ENCODE measurements at places on chromosomes 6 and 20. TPM values are rescaled to one million over a fixed set of nuclear protein-coding genes. Genes with fewer than 3 reads are reported as not detected.

RTF2 gene
- total RNA-seq, result 59.2 TPM

FOXA2 gene
- 7.9 TPM for total RNA-seq

DOK5 gene
- 7.0 TPM for total RNA-seq

PTPN1 gene
- 32.1 TPM for total RNA-seq

DNA sequence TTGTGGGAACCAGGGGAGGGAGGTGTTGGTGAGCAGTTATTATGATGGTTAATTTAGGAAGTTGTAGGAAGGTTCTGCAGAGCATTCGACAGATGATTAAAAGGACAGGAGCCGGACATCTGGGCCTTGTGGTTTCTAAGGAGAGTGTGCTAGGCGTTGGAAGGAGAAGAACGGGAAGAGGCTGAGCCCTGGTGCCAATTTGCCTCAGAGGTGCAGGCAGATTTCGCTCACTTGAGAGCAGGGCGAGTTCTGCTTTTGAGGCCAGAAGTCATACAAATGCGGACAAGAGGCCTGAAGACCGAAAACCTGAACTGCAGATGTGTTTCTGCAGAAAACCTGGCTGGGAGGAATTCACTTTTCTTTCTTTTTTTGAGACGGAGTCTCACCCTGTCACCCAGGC, 30.5 kb upstream of the RPS6KA2 start:
- no peaks in the 10 kb centered on the region for H3K36me3 ChIP-seq
- no peak overlapping the region for H3K4me3 ChIP-seq
- no peak overlapping the region for H3K27ac ChIP-seq
- H3K27me3 ChIP-seq, result peaks cover 5% of the 10 kb centered on the region
- DNase-seq, result no peak

DNA sequence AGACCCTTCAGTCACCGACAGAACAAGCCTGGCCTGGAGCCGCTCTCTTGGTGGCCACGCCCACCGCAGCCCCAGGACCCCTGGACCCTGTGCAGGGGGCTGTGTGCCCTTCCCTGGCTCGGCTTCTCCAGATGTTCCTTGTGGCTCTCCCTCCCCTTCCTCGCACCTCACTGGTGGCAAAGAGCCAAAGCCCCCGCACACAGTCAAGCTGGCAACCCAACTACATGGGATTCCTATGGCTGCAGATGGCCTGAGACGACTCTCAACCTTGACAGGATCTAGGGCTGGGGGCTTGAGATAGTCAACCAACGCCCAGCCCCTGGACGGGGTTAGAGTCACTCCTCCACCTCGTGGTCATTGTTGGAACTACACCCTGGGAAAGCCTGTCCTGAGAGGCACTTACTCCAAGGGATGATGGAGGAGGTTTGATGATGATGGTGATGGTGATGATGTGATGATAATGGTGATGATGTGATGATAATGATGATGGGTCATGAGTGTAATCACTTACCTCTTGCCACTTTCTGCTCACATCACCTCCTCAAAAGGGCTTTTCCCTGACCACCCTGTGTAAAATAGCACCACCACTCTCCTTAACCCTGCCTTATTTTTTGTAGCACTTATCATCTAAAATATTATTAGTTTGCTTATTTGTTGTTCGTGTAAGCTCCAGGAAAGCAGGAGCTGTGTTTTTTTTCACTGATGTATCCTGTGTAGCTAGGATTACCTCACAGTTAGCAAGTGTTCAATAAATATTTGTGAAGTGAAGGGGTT, 278.4 kb downstream of the LRFN2 start:
- no peaks in the 10 kb centered on the region for H3K36me3 ChIP-seq
- H3K4me1 ChIP-seq, result no peaks in the 10 kb centered on the region
- no peak overlapping the region for H3K27ac ChIP-seq
- no peaks in the 10 kb centered on the region for H3K27me3 ChIP-seq
- H3K4me3 ChIP-seq, result no peak overlapping the region

DNA sequence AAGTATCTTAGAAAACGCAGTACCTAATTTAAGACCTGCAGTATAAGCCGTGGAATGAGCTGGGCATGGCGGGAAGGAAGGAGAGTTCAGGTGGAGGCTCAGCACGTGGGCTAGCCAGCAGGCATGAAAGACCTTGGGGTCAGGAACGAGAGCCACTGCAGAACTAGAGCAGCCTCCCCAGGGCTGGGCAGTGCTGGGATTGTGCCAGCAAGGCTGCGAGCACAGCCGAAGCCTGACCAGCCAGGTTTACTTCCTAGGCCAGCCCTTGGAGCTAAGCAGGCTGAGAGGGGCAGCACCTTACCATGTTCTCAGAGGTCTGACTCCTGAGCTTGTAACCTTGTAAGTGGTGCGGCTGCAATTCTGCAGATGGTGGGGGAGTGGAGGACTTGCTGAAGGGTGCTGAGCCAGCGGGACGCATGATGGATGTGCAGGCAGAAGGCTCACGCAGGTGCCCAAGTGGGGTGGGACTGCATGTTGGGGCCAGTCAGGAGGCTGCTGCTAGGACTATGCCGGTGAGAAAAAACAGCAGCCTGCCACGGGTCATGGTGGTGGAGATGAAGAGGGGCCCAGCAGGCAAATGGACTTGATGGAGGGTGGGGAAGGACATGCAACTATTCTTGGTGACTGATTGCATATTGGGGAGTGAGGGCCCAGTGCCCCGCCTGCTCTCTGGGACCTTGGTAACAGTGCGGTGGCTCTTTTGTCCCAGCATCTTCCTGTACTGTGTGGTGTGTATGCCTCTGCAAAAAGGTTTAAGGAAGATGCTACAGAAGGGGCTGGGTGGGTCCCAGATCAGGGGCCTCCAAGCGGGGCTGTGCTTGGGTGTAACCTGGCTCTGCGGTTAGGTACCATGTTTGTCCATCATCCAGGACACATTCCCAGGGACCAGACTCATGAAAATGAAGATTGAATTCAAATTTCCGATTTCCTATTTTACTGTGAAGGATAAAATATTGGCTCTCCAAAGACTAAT, 37.6 kb upstream of the IRF4 start:
- no peaks in the 10 kb centered on the region for H3K27me3 ChIP-seq
- H3K4me3 ChIP-seq, result no peak overlapping the region
- no peaks in the 10 kb centered on the region for H3K36me3 ChIP-seq
- H3K27ac ChIP-seq, result no peak overlapping the region
- no peak for DNase-seq

DNA sequence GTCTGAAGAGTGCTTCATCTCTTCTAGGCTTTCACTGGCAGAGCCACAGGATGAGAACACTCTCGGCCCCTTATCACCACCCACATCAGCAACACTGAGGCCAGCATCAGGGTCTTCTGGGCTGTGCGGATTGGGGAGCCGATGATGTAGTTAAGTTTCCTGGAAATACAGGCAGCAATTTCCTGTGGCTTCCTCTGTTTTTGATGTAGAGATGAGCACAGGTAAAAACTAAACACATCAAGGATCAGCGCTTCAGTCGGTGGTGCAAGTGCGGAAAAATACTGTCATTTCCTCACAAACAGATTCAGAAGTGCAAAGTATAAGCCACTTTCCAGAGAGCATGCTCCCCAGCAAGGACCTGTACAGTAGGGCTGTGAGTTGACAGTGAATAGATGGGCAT, 62.6 kb downstream of the BACH2 start:
- DNase-seq, result no peak
- no peaks in the 10 kb centered on the region for H3K27me3 ChIP-seq
- no peak overlapping the region for H3K4me3 ChIP-seq
- H3K27ac ChIP-seq, result no peak overlapping the region
- H3K4me1 ChIP-seq, result peaks cover 14% of the 10 kb centered on the region

DNA sequence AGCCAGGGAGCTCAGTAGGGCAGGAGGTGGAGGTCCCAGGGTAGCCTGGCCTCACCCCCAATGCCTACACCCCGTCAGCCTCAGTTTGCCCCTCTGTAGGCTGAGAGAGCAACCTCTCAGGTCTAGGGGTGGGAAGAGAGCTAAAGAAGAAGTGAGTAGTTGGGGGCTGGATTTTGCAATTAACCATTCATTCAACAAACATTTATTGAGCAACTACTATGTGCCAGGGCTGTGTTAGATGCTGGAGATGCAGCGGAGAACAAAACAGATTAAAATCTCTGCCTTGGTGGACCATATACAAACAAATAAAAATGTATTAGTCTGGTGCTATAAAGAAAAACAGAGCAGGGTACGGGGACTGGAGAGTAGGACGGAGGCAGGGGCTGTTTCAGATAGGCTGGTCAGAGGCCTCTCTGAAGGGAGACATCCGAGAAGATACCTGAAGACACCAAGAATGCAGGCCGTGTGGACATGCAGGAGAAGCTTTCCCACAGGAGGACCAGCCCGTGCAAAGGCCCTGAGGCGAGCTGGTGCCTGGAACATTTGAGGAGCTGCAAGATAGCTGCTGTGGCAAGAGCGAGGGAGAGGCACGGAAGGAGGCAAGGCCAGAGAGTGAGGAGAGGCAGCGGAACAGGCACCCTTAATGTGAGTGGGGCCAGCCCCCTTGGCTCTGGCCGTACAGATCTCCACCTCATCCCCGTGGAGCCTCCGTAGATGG, 60.3 kb downstream of the GRM4 start:
- no peaks in the 10 kb centered on the region for H3K36me3 ChIP-seq
- DNase-seq, result no peak
- H3K27me3 ChIP-seq, result no peaks in the 10 kb centered on the region
- H3K27ac ChIP-seq, result no peak overlapping the region
- H3K4me1 ChIP-seq, result no peaks in the 10 kb centered on the region

DNA sequence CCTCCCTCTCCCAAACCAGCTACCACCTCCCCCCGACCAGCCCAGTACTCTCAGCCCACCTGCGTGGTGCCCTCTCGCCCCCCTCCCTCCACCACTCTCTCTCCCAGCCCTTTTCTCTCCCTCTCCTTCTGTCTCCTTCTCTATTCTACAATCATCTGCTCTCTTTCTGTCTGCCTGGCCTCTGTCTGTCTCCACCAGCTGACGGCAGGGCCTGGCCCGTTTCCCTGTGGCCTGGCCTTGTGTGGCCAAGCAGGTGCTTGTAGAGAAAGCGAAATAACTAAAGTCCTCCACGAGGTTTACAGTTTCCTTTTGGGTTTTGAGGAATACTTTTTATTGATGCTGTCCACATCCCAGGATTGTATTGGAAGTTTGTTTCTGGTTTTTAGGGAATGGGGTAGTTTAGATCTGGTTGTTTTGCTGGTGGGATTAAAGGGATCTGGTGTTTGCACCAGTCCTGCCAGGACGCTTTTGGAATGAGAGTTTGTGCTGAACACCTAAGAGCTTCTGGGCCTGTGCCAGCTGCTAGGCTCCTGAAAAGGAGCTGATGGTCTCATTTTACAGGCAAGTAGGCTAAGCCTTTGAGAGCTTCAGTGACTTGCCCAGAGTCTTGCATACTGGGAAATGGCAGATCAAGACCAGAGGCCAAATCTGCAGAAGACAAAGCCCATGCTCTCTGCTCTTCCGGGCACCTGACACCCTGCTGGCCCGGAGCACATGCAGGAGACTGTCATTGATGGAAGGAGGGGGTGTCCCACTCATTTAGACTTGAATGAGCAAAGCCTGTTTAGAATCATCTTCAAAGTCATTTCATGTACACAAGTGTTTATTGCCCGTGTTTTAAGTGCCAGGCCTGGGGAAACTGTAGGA, 161.7 kb downstream of the SYCP2 start:
- H3K27me3 ChIP-seq, result peaks cover 6% of the 10 kb centered on the region
- DNase-seq, result no peak
- H3K4me1 ChIP-seq, result no peaks in the 10 kb centered on the region
- H3K36me3 ChIP-seq, result no peaks in the 10 kb centered on the region
- H3K4me3 ChIP-seq, result no peak overlapping the region

GRCh38 chr20:50850721-50851286, 55.9 kb downstream of the BCAS4 start:
- peak; percentile 49 for DNase-seq
- no peak overlapping the region for H3K4me3 ChIP-seq
- H3K36me3 ChIP-seq, result no peaks in the 10 kb centered on the region
- H3K27ac ChIP-seq, result no peak overlapping the region
- H3K4me1 ChIP-seq, result peaks cover 8% of the 10 kb centered on the region
